ENCODE measurements at places on chromosomes 16 and 17.

- DNase-seq: no peak
These were observed 28.6 kb downstream of the CLEC16A start for GRCh38 chr16:10972819-10973464.

- no peak for DNase-seq
These were observed 292.6 kb upstream of the SOX9 start for GRCh38 chr17:71828182-71828596.

GRCh38 chr17:67725807-67726206 lies 8.1 kb downstream of the NOL11 start:
- DNase-seq: no peak

DNA sequence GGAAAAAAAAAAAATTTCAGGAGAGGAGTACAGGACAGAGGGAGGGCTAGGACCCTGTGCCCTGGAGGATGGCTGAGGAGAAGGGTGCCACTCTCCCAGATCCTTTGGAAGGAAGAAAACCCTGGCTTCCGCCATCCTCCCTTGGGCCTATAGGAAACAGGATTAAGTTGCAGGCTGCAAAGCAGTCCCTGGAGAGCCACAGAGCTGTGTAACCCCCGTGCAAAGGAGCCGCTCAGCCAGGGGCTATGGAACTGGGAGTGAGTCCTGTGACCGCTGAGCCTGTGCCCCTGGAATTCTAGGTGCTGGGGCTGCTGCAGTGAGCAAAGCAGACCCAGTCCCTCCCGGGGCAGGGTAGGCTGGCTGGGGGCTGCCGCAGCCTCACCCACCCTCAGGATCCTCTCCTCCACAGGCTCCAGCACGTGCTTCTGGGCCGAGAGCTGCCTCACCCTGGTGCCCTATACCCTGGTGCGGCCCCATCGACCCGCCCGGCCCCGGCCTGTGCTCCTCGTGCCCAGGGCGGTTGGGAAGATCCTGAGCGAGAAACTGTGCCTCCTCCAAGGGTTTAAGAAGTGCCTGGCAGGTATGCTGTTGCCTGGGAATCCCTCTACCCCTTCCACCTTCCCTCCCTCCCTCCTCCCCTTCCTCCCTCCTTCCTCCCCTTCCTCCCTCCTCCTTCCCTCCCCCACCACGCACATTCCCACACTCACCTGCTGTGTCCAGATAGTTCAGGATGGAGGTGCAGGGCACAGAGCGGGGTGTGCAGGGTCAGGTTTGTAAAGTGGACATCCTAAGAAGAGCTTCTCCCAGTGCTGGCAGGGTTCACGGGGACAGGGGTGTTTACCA lies 15.3 kb downstream of the SGSH start:
- DNase-seq: no peak

- no peak for DNase-seq
These were observed 67.7 kb upstream of the ARL4D start for GRCh38 chr17:43330876-43331639.

GRCh38 chr16:12054868-12055267 lies 78.3 kb downstream of the SNX29 start:
- no peak for DNase-seq
